ENCODE measurements at places on chromosomes 13 and 19.

GRCh38 chr19:38713227-38713649 is 31.0 kb downstream of the CAPN12 start:
- no peak for DNase-seq

- DNase-seq = no peak
Observed at GRCh38 chr19:15253061-15253460, 20.8 kb upstream of the EPHX3 start.

DNA sequence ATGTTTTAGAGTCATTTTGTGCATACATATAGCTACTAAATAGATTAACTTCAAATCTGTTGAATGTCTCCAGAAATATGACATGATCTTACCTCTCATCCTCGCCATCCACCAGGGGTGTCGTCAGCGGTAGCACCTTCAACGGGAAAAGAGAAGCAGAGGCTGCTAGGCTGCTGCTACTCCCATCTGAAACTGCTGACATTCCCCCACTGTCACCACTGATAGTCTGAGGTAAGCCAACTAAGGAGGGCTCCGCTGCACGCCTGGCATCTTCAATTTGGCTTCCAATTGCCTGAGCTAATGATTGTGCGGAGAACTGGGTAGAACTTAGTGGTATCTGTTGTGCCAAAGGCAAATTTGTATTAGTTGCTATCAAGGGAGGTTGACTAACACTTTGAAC is 3.1 kb downstream of the TSC22D1 start:
- DNase-seq = no peak

GRCh38 chr13:87872813-87873212 is 201.6 kb downstream of the SLITRK5 start:
- no peak for DNase-seq

DNA sequence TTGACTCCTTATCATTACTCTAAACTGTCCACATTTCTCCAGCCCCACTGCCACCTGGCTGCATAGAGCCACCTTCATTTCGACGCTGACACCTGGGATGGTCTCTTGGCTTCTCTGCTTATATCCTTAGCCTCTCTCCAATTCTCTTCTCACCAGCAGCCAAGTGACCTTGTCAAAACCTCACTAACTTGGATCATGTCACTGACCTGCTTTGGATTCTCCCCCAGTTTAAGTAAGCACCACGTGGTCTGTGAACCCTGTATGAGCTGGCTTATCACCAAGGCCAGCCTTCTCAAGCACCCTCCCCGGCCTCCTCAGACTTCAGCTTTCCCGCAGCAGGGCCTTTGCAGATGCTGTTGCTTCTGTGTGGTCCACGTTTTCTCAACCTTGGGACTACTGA is 12.3 kb upstream of the GGACT start:
- no peak for DNase-seq

DNA sequence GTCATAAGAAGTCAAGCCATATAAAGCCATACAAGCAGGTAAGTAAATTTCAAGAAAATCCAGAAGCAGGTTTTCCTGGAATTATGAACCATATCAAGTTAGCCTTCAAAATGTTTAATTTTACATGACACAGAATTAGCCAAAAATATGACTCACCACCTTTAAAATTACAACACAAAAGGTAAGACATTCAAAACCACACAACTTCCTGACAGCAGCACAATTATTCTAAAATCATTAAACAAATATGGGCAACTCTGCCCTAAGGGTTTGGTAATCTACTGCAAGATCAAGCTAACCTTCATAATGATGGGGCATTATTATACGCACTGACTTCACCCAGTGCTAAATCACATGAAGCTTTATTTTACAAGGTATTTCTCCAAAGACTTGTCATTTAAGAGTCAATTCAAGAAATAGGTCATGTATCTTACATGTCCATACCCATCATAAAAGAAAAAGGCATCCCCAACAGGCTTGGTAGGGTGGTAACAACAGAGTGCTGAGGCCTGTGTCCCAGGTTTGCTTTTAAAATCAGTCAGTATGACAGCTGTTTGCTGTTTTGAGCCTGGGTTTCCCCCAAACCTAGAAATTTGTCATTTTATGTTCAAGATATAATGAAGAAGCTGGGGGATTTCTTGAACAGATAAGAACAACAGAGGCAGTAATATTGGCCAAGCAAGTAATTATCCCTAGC is 15.2 kb downstream of the RCBTB1 start:
- DNase-seq = peak; percentile 43

All from activated CD4-positive, alpha-beta memory T cell treated with anti-CD3 and anti-CD28 coated beads for 36 hours (primary cell).